ENCODE measurements at places on chromosomes 5 and 9.

DNA sequence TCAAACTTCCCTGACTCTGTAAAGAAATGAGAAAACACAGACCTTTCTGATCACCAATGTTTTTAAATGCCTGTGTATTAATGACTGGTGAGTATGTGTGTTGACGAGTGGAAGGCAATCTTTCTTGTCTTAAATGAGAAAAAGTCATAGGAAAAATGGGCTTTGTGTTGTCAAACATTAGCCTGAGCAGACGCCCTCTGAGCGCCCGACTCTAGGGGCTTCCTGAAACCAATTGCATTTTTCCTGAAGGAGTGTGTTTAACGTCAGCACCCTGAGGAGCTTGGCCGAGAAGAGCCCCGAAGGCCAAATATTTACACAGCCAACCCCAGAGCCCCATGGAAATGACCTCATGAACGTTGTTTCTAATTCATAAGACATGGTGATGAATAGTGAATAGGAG lies 154.3 kb downstream of the PHF2 start:
- no peak for DNase-seq

DNA sequence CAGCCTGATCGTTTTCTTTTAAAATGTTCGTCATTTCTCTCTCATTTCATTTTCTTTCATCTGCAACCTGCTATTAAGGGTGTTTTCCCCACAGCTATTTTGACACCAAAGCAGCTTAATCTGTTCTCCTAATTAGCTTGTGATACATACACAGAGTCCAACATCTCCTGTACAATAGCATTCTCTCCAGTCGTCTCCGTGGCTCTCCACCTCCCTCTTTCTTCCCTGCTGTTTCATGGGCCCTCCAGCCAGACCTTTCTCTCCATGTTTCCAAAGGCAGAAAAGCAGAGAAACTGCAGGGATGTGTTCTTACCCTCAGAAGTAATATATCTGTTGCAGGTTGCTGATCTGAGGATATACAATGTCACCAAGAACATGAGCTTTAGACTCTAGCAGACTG lies 88.8 kb upstream of the SPOCK1 start:
- DNase-seq: no peak

DNA sequence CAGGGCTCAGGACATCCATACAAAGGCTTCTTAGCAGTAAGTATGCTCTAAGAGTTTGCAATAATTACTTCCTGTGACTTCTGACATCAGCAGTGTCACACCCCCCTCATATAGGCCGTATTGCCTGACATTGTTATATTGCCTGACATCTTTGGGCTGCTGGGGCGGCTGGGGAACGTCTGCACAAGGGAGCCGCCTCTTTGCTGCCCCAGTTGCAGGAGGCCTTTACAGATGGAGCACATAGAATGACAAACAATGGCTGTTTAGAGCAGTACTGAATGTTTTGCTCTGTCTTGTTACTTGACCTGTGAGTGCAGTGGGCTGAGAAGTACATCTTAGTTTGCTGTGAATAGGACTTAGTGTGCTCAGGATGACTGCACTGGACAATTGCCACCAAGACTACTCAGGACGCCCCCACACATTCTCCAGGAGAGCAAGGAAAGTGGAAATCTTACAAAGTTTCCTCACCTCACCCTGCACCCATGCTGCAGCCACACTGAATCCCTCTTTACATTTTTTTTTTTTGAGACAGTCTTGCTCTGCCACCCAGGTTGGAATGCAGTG lies 65.4 kb upstream of the SPOCK1 start:
- DNase-seq: no peak

DNA sequence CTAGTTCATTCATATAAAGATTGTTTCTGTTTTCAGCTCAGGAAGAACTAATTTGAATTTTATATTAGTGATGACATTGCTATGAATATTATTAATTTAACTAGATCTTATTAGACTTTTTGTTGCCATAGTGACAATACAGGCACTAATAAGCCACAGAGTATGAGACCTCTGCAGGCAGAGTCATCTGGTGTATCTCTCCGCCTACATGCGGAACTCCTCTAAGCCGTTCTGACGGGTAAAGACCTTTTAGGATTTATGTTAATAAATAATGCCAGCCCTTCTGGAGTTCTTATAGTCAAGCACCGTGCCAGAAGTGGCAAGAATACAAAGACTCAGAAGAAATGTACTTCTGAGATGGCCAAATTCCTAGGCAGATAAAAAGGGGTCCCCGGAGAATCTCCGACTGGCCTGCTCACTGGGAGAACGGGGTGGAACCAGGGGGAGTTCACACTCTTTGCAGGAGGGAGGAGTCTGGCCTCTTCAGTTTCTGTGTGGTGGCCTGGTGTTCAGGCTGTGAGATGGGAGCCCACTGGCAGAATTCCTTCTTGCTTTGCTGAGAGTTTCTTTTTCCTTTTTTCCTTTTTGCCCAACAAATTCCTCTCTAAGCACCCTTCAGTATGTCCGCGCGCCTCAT lies 85.1 kb upstream of the IL12B start:
- DNase-seq: no peak

DNA sequence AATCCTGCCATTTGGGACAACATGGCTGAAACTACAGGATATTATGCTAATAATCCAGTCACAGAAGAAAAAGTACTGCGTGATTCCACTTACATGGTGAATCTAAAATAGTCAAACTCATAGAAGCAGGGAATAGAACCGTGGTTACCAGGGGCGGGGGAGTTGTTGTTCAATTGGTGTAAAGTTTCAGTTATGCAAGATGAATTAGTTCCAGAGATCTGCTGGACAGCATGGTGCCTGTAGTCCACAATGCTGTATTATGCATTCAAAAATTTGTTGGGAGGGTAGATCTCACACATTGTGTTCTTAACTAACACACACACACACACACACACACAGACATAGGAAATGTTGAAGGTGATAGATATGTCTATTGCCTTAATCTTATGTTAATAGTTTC lies 480.5 kb downstream of the DMRT2 start:
- DNase-seq: no peak

- no peak for DNase-seq
Measured at GRCh38 chr5:81070571-81071255, 110.5 kb downstream of the RASGRF2 start.

DNA sequence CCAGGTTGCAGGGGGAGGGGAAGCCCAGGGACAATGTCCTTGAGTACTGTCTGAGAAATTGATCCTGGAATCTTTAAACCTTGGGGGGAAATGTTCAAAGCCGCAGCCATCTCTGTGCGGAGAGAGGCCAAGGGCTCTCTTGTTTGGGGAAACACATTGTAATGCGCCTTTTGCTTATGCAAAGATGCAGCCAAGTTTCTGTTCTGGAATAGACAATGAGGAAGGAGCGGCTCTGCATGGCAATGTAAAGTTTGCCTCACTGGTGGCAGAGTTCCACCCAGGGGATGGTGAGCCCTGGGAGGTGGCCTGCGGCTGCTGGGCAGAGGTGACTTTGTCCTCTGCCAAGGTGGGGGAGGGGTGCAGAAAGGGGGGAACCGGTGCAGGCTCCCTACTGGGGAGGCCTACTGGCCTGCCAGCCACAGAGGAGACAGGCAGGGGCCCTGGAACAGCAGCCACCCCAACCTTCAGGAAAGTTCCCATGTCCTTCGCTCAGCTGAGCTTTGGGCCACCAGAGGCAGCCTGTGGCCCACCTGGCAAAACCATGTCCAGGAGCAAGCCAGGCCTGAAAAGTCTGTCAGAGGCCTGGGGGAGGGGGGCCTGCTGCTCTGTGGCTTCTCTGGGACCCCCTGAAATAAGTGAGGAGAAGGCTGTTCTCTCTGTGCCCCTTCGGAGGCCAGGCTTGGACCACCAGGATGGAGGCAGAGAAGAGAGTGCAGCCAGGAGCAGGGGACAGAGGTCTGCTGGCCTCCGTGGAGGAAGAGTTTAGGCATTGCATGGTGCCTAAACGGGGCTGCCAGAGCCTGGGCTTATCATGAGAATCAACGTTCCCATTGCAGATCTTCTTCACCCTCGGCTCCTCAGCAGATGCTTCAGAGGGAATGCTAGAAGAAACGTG lies 127.8 kb downstream of the ZNF354C start:
- no peak for DNase-seq

GRCh38 chr5:167511276-167511675 lies 780.2 kb upstream of the WWC1 start:
- no peak for DNase-seq

- no peak for DNase-seq
Measured at GRCh38 chr9:110892689-110893088, 145.6 kb downstream of the LPAR1 start.

GRCh38 chr5:125045646-125046045 lies 299.2 kb upstream of the ZNF608 start:
- DNase-seq: no peak

All from LNCaP clone FGC (cell line).